ENCODE measurements at places on chromosomes 5 and 9.

- no peak for DNase-seq
These were observed 216.3 kb downstream of the ISL1 start for GRCh38 chr5:51599587-51599986.

GRCh38 chr5:56494300-56494731, 261.2 kb upstream of the ANKRD55 start:
- DNase-seq: no peak

- DNase-seq: no peak
These were observed 370.2 kb downstream of the MTRR start for GRCh38 chr5:8239198-8239597.

DNA sequence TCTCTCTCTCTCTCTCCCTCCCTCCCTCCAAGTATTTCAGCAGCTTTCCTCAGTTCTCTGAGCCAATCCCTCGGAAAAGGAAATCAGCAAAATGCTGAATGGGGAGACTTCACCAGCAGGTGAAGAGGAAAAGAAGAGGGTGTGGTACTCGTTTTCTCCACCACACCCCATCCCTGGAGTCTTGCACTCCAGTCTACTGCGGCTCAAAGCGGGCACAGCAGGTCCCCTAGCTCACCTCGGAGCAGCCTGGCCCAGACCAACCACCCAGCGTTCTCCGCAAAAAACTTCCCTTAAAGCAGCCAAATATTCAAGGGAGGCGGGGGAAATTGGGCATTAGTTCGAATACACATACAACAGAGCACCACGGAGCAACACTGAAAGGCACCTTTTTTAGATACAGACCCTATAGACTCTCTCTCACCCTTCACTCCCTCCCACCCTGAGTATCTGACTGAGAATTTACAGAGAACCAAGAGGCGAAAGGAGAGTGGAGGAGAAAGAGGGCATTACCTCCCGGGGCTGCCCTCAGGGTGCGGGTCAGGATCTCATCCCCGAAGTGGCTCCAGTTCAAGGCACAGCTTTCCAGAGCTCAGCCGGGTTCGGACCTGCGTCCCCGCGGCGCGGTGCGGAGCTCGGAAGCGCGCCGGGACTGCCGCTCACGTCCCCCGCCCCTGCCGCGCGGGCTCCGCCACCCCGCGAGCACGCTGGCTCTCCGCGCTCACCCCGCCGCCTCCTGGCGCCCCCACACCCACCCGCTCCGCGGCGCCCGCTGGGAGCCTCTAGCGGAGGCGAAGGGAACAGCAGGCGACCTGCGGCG, 1638.5 kb upstream of the C9orf72 start:
- no peak for DNase-seq

GRCh38 chr5:1547655-1548054, 23.9 kb upstream of the LPCAT1 start:
- DNase-seq: no peak

DNA sequence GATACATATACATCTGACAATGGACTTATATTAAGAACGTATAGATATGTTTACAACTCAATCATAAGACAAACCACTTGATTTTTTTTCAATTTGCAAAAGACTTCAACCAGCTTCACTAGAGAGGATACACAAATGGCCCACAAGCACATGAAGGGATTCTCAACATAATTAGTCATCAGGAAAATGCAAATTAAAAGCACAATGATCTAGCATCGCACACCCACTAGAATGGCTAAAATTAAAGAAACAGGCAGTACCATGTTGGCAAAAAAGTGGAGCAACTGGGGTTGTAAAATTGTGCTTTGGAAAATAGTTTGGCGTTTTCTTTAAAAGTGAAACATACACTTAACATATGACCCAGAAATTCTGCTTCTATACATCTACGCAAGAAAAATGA, 80.0 kb upstream of the TRIO start:
- DNase-seq: no peak

Measured in osteocyte (in vitro differentiated cells).